ENCODE measurements at places on chromosomes 4 and X.
A peak's percentile ranks its signal among the peaks of the same experiment; 100 is the strongest.

- H3K4me1 ChIP-seq: peaks cover 29% of the 10 kb centered on the region
- no peaks in the 10 kb centered on the region for H3K27me3 ChIP-seq
- H3K27ac ChIP-seq: peak overlapping the region; percentile 70
- H3K4me3 ChIP-seq: no peak overlapping the region
Observed at GRCh38 chrX:154718616-154719015, 32.3 kb downstream of the GAB3 start.

- no peaks in the 10 kb centered on the region for H3K27me3 ChIP-seq
- H3K4me3 ChIP-seq: no peak overlapping the region
- H3K36me3 ChIP-seq: no peaks in the 10 kb centered on the region
- no peak overlapping the region for H3K27ac ChIP-seq
Observed at GRCh38 chr4:90425893-90426292, 298.7 kb downstream of the CCSER1 start.

- no peaks in the 10 kb centered on the region for H3K36me3 ChIP-seq
- H3K27me3 ChIP-seq: no peaks in the 10 kb centered on the region
- DNase-seq: no peak
- H3K4me1 ChIP-seq: no peaks in the 10 kb centered on the region
- no peak overlapping the region for H3K4me3 ChIP-seq
- H3K27ac ChIP-seq: no peak overlapping the region
Observed at GRCh38 chr4:155972098-155972497, 18.4 kb upstream of the CTSO start.

GRCh38 chr4:99361899-99362275 lies 9.3 kb upstream of the ADH1C start:
- H3K4me3 ChIP-seq: no peak overlapping the region
- no peaks in the 10 kb centered on the region for H3K36me3 ChIP-seq
- no peaks in the 10 kb centered on the region for H3K4me1 ChIP-seq

GRCh38 chr4:118969359-118969758 lies 80.7 kb downstream of the SYNPO2 start:
- no peak overlapping the region for H3K4me3 ChIP-seq
- no peak for DNase-seq
- H3K36me3 ChIP-seq: no peaks in the 10 kb centered on the region
- no peaks in the 10 kb centered on the region for H3K4me1 ChIP-seq
- H3K27ac ChIP-seq: no peak overlapping the region

GRCh38 chr4:86965019-86965976 lies 30.5 kb downstream of the AFF1 start:
- no peak for DNase-seq
- H3K4me3 ChIP-seq: no peak overlapping the region
- peaks cover 5% of the 10 kb centered on the region for H3K36me3 ChIP-seq
- no peaks in the 10 kb centered on the region for H3K4me1 ChIP-seq
- no peaks in the 10 kb centered on the region for H3K27me3 ChIP-seq
- H3K27ac ChIP-seq: no peak overlapping the region

DNA sequence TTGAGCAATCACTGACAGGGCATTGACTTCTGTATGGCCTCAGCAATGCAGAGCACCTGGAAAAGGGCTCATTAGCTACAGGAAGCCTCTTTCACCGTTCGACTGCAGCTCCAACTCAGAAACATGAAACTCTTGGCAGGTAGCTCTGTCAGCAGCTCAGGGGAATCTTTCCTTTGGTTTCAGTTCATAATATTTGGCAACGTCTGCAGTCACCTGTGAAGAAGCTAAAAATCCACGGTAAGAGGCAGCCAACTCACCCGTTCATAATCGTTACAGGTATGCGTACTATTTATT lies 354.9 kb downstream of the CAMK2D start:
- no peak overlapping the region for H3K27ac ChIP-seq
- H3K36me3 ChIP-seq: no peaks in the 10 kb centered on the region
- no peaks in the 10 kb centered on the region for H3K4me1 ChIP-seq
- H3K27me3 ChIP-seq: no peaks in the 10 kb centered on the region
- DNase-seq: no peak

DNA sequence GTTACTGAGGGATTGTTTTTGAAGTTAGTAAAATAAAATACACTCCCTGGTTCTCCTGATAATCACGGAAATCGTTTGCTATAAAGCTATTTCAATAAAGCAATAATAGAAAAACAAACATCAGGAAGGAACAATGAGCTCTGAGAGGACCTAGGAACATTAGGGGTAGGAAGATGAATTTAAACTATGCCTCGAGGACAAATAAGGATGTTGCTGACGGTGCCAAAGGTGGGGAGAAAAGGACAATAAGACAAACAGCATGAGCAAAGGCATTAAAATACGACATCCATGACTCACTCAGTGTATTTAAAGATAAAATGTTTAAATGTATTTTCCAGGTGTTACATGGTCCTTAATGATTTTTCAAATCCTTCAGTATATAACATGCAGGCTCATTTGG lies 110.3 kb downstream of the MTNR1A start:
- no peak overlapping the region for H3K27ac ChIP-seq
- H3K27me3 ChIP-seq: no peaks in the 10 kb centered on the region
- no peaks in the 10 kb centered on the region for H3K36me3 ChIP-seq
- no peak for DNase-seq
- H3K4me1 ChIP-seq: no peaks in the 10 kb centered on the region
- H3K4me3 ChIP-seq: no peak overlapping the region

GRCh38 chrX:78945186-78945912 lies at the start of gene P2RY10:
TSS of gene P2RY10 (plus strand) at chrX:78945391. CDS start at chrX:78960521, 15,130 bp downstream.
- H3K4me3 ChIP-seq: peak within 1 kb of the TSS; percentile 62
- H3K4me1 ChIP-seq: peaks cover 3% of the 10 kb centered on the region
- peak within 1 kb of the TSS; percentile 90 for H3K27ac ChIP-seq
- no peaks in the 10 kb centered on the region for H3K36me3 ChIP-seq

- H3K4me3 ChIP-seq: no peak overlapping the region
- no peak for DNase-seq
- H3K36me3 ChIP-seq: no peaks in the 10 kb centered on the region
Observed at GRCh38 chr4:65566473-65566872, 103.8 kb downstream of the EPHA5 start.

DNA sequence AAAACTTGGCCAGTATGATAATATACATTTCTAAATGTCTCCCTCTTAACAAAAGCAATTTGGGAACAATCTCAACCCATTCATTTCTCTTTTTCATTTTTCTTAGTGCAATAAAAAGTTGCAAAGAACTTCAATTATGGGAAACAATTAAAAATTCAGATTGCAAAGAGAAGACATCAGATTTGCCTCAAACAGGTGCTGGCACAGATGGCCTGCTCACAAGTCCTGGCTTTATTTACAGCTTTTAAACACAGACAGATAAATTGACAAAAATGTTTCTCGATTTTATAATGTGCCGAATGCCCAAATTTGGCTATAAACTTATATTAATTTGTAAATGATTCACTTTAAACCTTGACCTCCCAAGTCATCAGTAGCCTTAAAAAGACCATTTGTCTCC lies 28.7 kb downstream of the SLC4A4 start:
- no peak for DNase-seq
- H3K27ac ChIP-seq: no peak overlapping the region
- H3K4me3 ChIP-seq: no peak overlapping the region
- H3K36me3 ChIP-seq: no peaks in the 10 kb centered on the region
- no peaks in the 10 kb centered on the region for H3K27me3 ChIP-seq
- H3K4me1 ChIP-seq: no peaks in the 10 kb centered on the region

DNA sequence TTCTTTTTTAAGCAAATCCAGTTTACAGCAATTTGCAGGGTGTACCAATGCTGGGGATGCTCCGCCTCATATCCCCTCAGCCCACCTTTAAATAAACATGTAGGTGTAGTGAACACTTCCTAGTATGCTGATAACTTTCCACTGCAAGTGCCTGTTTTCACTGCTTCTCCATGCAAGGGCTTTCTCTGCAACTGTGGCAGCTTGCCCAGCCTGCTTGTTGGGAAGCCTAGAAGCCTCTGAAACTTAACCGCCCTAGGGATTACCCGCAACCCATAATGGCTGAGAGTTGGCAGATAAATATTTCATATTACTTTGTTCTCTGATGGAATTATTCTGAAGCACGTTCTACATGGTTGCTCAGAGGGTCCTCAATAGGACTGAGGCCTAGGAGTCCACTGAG lies 253.7 kb upstream of the DDX53 start:
- H3K36me3 ChIP-seq: no peaks in the 10 kb centered on the region
- no peak for DNase-seq
- H3K27ac ChIP-seq: no peak overlapping the region
- no peaks in the 10 kb centered on the region for H3K27me3 ChIP-seq
- no peak overlapping the region for H3K4me3 ChIP-seq
- no peaks in the 10 kb centered on the region for H3K4me1 ChIP-seq

GRCh38 chrX:140500441-140500840 lies 4.4 kb downstream of the SOX3 start:
- no peaks in the 10 kb centered on the region for H3K4me1 ChIP-seq
- peaks cover 2% of the 10 kb centered on the region for H3K27me3 ChIP-seq
- no peak overlapping the region for H3K27ac ChIP-seq
- no peak for DNase-seq
- H3K4me3 ChIP-seq: no peak overlapping the region
- H3K36me3 ChIP-seq: no peaks in the 10 kb centered on the region

- no peak for DNase-seq
- H3K27me3 ChIP-seq: no peaks in the 10 kb centered on the region
- H3K36me3 ChIP-seq: no peaks in the 10 kb centered on the region
- H3K27ac ChIP-seq: no peak overlapping the region
- H3K4me1 ChIP-seq: no peaks in the 10 kb centered on the region
Observed at GRCh38 chr4:145186729-145187128, 6.3 kb upstream of the OTUD4 start.

- no peaks in the 10 kb centered on the region for H3K36me3 ChIP-seq
- DNase-seq: no peak
- no peaks in the 10 kb centered on the region for H3K27me3 ChIP-seq
- H3K4me1 ChIP-seq: no peaks in the 10 kb centered on the region
- H3K27ac ChIP-seq: no peak overlapping the region
- no peak overlapping the region for H3K4me3 ChIP-seq
Observed at GRCh38 chr4:68960294-68961163, 8.9 kb upstream of the UGT2A3 start.

- no peaks in the 10 kb centered on the region for H3K36me3 ChIP-seq
- no peaks in the 10 kb centered on the region for H3K4me1 ChIP-seq
- no peak overlapping the region for H3K4me3 ChIP-seq
- H3K27ac ChIP-seq: no peak overlapping the region
- DNase-seq: no peak
- H3K27me3 ChIP-seq: no peaks in the 10 kb centered on the region
Observed at GRCh38 chr4:157004279-157005161, 32.9 kb upstream of the PDGFC start.

DNA sequence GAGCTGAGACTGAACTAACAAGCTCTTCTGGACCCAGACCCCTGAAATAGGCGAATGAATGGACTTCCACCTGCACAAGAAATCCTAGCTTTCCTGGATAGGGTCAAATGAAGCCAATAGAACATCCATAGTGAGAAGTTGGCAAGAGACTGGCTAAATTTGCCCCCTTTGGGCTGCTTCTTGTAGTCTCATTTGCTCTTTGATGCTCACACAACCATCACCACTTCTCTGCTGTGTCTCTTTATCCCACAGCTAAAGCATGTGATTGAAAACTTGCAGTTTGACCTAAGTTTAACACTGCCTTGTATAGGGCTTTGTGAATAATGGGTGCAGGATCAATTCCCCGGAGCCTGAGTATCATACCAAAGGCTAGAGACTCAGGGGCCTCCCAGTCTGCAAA lies 38.2 kb downstream of the NLGN3 start:
- peaks cover 4% of the 10 kb centered on the region for H3K4me1 ChIP-seq
- peak overlapping the region; percentile 94 for H3K27ac ChIP-seq
- no peak for DNase-seq
- no peaks in the 10 kb centered on the region for H3K27me3 ChIP-seq
- no peaks in the 10 kb centered on the region for H3K36me3 ChIP-seq
- peak overlapping the region; percentile 65 for H3K4me3 ChIP-seq

Data from effector memory CD4-positive, alpha-beta T cell (primary cell).